Activated T-cell treated with anti-CD3 and anti-CD28 coated beads, Interleukin-2, amount 50 U/mL, for 72 hours (primary cell): ENCODE measurements at places on chromosomes 1 and 21. TPM values are rescaled to one million over a fixed set of nuclear protein-coding genes. Genes with fewer than 3 reads are reported as not detected.

Gene MYBPH
- not detected for total RNA-seq

Gene CYP4Z1
- not detected for total RNA-seq

Gene L1TD1
- total RNA-seq, result not detected

Gene TFAP2E
- 1.2 TPM for total RNA-seq

Gene KIF2C
- 147 TPM for total RNA-seq

Gene ESPN
- total RNA-seq, result 2.0 TPM

Gene EPHB2
- total RNA-seq, result not detected

Gene SPATA17
- total RNA-seq, result not detected

DNA sequence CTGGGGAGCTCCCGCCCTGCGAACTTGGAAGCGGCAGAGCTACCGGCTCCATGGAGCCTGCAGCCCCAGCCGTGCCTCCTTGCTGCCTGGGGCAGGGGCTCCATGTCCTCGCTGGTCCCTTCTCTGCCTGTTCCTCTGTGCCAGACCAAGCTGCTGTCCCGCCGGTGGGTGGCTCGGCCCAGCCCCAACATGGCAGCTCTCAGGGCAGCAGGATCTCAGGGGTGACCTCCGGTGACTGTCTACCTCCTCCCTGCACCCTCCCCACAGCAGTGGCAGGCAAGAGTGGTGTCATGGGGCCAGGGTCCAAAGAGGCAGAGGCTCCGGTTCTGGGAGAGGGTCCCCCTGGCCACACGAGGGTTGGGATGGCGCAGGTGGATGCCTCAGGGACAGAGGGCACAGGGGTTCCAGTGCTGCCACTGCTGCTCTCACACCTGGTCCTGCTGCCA lies 45.8 kb downstream of the ATP6V1G3 start:
- H3K4me1 ChIP-seq, result peaks cover 17% of the 10 kb centered on the region
- no peak overlapping the region for H3K4me3 ChIP-seq
- H3K36me3 ChIP-seq, result no peaks in the 10 kb centered on the region

DNA sequence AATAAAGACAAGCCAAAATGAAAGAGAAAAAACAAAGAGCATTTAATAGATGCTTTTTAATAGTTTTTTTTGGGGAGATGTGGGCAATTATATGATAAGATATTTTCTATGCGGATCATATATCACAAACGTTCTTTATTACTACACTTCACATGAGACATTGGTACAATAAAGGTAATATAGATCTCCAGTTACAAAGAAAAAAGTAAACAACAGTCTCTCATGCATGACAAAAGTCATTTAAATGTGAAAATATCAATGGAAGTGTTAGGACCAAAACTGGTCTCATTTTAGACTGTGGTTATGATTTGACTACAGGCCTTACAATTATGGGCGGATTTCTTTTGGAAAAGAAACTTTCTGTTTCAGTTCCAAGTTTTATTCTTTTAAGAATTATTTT lies 687.0 kb downstream of the ADGRL2 start:
- H3K27ac ChIP-seq, result no peak overlapping the region
- H3K27me3 ChIP-seq, result no peaks in the 10 kb centered on the region
- no peak for DNase-seq
- no peaks in the 10 kb centered on the region for H3K4me1 ChIP-seq
- H3K36me3 ChIP-seq, result no peaks in the 10 kb centered on the region

DNA sequence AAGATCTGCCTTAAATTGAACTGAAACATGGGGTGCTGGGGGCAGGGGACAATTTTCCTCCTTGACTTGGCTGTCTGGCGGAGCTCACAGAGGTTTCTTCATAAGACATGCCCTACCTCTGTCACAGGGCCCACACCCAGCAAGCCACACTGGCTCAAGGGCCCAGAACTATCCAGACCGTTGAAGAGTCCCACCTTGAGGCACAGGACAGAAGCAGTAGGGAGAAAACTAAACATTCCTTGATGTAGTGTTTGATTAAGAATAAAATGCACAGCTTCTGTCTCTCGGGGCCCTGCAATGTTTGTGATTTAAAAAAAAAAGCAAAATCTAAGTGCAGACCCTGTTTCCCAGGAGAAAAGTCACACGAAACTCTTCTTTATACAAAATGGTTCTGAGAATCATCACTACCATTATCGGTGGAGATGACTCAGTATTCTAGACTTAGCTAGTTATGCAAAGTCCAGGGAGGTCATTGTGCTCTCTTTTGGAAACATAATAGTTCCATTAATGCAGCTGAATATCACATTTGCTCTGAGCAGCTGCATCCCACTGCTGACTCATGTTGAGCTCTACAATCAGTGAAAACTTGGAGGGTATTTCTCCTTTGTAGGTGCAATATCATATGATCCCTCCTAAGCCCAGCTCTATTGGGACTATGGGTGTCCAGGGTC lies 53.6 kb upstream of the DIRAS3 start:
- no peaks in the 10 kb centered on the region for H3K36me3 ChIP-seq
- no peaks in the 10 kb centered on the region for H3K4me1 ChIP-seq
- H3K27me3 ChIP-seq, result peaks cover 9% of the 10 kb centered on the region
- no peak for DNase-seq
- no peak overlapping the region for H3K4me3 ChIP-seq

DNA sequence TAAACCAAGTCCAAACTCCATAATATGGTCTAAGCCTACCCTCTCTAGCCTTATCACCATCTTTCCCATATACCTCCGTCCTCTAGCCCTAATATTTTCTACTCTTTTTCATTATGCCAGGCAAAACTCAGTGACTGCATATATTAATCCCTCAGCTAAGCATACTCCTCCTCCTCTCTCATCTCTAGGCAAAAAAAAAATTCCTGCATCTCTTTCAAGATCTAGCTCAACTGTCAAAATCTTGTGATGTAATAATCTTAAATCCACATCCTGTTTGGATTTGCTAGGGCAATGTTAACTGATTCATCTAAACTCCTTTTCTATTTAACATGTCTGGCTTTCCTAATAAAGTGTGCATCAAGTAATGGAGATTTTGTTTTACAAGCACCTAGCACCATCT lies 20.4 kb downstream of the PRPF38A start:
- peaks cover 36% of the 10 kb centered on the region for H3K4me1 ChIP-seq
- peak overlapping the region; percentile 99 for H3K27ac ChIP-seq
- no peak for DNase-seq
- no peaks in the 10 kb centered on the region for H3K27me3 ChIP-seq
- peak overlapping the region; percentile 60 for H3K4me3 ChIP-seq
- H3K36me3 ChIP-seq, result peaks cover 8% of the 10 kb centered on the region

DNA sequence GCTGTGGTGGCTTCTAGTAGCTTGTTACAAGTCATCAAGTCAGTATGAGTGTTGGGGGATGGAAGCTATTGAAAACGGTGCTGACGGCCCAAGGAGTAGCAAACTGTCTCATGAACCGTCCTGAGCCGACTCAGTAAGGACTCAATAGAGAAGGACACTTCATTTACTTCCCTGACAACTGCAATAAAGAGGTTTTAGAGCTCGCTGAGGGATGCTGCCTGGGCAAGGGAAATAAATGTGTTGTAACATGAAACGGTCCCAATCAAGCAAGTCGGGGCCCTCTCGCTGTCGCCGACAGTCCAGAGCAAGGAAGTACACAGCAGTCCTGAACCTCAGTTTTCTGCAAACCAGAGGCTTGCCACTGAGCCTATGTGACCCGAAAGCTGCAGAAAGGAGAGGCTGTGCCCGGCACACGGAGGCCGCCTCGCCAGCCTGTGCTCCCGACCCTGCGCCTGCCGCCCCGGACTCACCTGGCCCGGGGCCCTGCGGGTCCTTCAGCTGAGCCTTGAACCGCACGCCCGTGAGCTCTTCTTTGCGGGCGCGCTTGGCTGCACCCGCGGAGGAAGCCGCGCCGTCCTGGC lies 423 bp downstream of the URB1 start:
- no peaks in the 10 kb centered on the region for H3K27me3 ChIP-seq
- peaks cover 57% of the 10 kb centered on the region for H3K4me1 ChIP-seq
- H3K36me3 ChIP-seq, result peaks cover 4% of the 10 kb centered on the region
- peak overlapping the region; percentile 81 for H3K4me3 ChIP-seq
- DNase-seq, result no peak
- H3K27ac ChIP-seq, result no peak overlapping the region

GRCh38 chr1:26373789-26374188 lies 1.2 kb upstream of the ZNF683 start:
- H3K4me3 ChIP-seq, result peak overlapping the region; percentile 56
- no peaks in the 10 kb centered on the region for H3K27me3 ChIP-seq
- peak overlapping the region; percentile 47 for H3K27ac ChIP-seq
- DNase-seq, result no peak
- peaks cover 92% of the 10 kb centered on the region for H3K4me1 ChIP-seq

DNA sequence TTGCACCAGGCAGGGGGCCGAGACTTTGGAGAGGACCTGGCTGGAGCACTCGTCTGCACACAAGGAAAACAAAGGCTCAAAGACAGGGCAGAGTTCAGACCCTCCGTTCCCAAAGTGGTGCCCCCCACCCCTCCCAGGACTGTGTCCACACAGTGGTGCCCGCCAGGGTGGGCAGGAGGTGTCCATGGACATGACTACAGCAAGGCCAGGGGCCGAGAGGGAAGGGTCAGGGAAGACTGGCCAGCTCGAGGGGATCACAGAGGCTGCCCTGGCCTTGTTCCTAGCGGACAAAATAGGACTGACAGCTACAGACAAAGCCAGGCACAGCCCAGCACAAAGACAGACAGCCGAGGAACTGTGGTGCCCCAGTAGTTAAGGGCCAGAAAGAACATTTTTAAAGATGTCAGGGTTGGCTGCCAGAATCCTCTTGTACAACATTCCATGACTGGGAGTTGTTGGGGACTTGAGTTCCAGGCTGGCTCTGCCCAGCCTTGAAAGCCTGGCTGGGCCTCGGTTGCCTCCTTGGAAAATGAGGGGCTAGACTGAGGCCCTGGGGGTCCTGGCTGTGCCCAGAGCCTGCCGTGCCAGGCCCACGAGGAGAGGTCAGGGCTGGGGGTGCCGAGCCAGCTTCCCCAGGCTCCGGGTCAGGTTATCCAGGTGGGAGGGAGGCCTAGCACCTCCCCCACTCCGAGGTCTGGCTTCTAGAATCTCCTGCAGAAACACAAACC lies 63.7 kb downstream of the SLX9 start:
- DNase-seq, result peak; percentile 0
- peaks cover 6% of the 10 kb centered on the region for H3K36me3 ChIP-seq
- H3K27me3 ChIP-seq, result peaks cover 22% of the 10 kb centered on the region
- no peak overlapping the region for H3K4me3 ChIP-seq

GRCh38 chr1:204077979-204078696 lies 5.2 kb downstream of the SOX13 start:
- no peaks in the 10 kb centered on the region for H3K36me3 ChIP-seq
- H3K4me1 ChIP-seq, result peaks cover 12% of the 10 kb centered on the region
- H3K27ac ChIP-seq, result no peak overlapping the region

DNA sequence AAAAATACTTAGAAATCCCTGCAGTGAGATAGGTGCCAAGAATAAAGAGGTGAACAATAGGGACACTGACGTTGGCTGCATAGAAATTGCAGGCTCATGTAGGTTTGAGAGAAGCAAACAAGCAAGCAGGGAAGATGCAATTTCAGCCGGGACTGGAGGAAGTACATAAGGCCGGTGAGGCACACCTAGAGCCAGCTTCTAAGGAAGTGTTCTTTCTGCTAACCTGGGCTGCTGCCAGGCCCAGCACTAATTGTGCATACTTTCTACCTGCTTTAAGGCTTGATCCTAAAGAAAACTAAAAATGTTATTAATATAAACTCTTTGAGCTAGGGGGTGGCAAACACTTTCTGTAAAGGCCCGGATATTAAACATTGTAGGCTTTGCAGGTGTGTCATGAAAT lies 71.0 kb downstream of the LMO4 start:
- no peak overlapping the region for H3K4me3 ChIP-seq
- H3K36me3 ChIP-seq, result no peaks in the 10 kb centered on the region
- no peak for DNase-seq
- H3K27ac ChIP-seq, result no peak overlapping the region
- H3K27me3 ChIP-seq, result peaks cover 19% of the 10 kb centered on the region

DNA sequence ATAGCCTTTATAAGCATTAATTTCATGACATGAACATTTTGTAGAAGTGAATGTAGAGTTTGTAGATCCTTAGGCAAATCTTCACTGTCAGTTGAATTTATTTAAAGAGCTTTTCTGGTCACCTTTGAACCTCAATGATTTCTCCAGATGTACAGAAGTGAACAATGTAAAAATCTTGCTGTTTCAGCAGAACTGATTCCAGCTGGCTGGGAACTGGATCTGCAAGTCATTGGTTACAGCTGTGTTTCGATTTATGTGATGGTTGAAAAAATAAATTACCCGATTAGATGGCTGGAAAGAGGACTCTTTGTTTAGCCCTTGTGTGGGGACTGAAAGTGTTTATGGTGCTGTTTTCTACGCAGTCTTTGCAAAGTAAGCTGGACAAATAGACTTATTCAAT lies 849.8 kb downstream of the USP25 start:
- H3K27me3 ChIP-seq, result no peaks in the 10 kb centered on the region
- H3K27ac ChIP-seq, result no peak overlapping the region
- no peak for DNase-seq
- no peaks in the 10 kb centered on the region for H3K36me3 ChIP-seq

DNA sequence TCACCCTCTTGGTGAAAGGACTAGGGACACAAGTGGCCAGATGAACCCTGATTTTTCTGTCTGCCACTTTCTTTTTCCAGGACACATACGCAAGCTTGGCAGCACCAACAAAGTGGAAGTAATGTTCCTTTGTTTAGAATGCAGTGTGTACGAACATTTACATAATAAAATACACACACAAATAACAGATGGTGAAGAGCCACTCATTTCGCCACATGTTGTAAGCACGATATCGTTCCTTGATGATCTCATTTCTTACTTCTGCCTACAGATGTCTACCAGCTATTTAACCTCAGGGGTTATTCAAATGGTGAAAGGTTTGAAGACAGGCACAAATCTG lies 670.2 kb upstream of the CXADR start:
- H3K36me3 ChIP-seq, result no peaks in the 10 kb centered on the region
- DNase-seq, result no peak
- H3K4me1 ChIP-seq, result no peaks in the 10 kb centered on the region
- H3K4me3 ChIP-seq, result no peak overlapping the region
- H3K27me3 ChIP-seq, result no peaks in the 10 kb centered on the region

- no peak overlapping the region for H3K4me3 ChIP-seq
- H3K27ac ChIP-seq, result no peak overlapping the region
- DNase-seq, result no peak
- H3K36me3 ChIP-seq, result no peaks in the 10 kb centered on the region
These were observed 1357.7 kb downstream of the NCAM2 start for GRCh38 chr21:22355949-22356348.

DNA sequence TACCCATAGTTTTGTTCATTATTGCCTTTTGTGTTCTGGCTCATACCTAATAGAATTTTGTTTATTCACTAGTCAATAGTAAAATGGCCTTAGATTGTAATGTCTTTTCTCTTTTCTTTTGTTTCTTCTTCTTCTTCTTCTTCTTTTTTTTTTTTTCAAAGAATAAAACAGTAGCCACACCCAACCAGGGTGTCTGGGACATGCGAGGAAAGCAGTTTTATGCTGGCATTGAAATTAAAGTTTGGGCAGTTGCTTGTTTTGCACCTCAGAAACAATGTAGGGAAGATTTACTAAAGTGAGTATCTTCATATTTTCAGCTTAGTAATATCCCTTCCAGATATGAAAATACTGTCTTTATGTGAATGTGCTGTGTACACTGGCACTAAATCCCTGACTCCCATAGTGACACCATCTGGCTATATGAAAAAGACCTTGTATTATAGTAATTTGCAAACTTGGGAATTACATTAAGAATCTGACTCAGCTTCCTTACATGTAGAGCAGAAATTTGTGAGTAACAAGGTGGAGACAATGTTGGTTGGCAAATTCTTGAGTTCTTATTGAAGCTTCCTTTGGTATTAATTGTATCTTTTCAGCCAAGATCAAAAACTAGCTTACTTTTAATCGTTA lies 24.6 kb downstream of the AGO4 start:
- H3K27ac ChIP-seq, result peak overlapping the region; percentile 77
- no peaks in the 10 kb centered on the region for H3K27me3 ChIP-seq
- no peaks in the 10 kb centered on the region for H3K4me1 ChIP-seq

- H3K4me3 ChIP-seq, result no peak overlapping the region
- H3K27ac ChIP-seq, result no peak overlapping the region
- no peaks in the 10 kb centered on the region for H3K36me3 ChIP-seq
- H3K4me1 ChIP-seq, result no peaks in the 10 kb centered on the region
- no peak for DNase-seq
These were observed 103.4 kb downstream of the COL24A1 start for GRCh38 chr1:86052948-86053698.
